ENCODE measurements at places on chromosomes 11 and 22.

- DNase-seq: no peak
These were observed 29.8 kb upstream of the DDX10 start for GRCh38 chr11:108635106-108635505.

GRCh38 chr11:113384551-113384950 lies 3.0 kb upstream of the ANKK1 start:
- DNase-seq: no peak

DNA sequence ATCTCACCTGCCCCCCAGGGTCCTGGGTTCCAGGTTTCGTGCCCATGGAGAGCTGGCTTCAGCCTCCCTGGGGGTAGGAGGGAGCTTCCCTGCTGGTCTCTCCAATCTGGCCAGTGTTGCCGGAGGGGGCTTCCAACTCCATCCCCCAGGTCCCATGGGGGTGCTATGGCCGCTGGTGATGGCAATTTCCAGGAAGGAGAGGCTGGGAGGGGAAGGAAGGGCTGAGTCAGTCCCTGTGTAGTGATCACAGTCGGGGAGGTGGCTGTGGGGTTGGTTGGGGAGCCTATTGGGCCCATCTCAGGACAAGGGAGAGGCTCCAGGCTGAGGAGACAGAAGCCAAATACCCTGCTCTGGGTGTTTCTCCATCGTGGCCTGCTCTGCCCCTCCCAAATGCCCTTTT lies 5.7 kb upstream of the CDC42EP2 start:
- no peak for DNase-seq

DNA sequence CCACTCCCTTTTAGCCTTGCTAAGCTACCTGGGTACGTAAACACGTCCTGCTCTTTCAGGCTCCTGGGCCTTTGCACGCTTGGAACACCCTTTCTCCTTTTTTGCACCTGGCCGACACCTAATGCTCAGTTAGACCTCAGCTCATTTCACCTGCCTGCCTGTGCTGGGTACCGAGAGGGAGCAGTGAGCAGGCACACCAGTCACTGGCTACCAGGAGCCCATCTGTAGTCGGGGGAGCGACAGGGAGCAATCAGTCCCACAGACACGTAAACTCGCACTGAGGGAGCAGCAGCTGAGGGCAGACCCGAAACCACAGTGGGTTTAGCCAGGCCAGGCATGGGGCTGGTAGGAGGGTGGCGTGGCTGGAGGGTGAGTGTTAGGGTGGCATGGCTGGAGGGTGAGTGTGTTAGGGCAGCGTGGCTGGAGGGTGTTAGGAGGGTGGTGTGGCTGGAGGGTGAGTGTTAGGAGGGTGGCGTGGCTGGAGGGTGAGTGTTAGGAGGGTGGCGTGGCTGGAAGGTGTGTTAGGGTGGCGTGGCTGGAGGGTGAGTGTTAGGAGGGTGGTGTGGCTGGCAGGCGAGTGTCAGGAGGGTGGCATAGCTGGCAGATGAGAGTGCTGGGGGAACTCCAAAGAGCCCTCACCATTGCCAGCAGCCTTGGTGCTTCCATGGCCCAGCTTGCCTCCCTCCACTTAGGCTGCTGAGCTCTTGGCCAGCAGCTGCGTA lies 6.4 kb upstream of the GTSE1 start:
- DNase-seq: no peak

- no peak for DNase-seq
These were observed 47.2 kb downstream of the CYTH4 start for GRCh38 chr22:37329238-37330140.

DNA sequence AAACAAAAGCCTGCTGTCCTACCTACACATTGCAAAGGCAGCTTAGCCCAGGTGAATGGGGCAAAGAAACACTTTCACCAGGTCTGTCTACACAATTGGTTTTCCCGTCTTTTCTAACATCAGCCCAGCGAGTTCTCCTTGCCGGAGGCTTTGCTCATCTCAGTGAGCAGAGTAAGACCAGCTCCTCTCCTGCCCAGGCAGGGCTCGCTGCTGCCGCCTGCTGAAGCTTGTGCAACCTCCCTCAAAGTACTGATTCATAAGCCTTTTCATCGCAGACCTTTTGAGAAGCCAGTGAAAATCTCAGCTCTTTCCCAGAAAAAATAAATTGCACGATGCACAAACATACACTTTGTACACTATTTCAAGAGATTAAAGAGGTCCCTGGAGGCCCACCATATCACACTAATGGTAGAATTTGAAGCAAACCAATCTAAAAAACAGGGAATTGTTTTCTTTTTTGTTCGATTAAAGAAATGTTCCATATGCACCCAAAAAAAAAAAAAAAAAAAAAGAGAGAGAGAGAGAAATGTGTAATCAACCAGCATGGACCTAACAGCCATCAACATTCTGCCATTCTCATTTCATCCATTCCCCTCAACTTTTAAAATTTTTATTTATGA lies 328.1 kb upstream of the MPPED2 start:
- no peak for DNase-seq

DNA sequence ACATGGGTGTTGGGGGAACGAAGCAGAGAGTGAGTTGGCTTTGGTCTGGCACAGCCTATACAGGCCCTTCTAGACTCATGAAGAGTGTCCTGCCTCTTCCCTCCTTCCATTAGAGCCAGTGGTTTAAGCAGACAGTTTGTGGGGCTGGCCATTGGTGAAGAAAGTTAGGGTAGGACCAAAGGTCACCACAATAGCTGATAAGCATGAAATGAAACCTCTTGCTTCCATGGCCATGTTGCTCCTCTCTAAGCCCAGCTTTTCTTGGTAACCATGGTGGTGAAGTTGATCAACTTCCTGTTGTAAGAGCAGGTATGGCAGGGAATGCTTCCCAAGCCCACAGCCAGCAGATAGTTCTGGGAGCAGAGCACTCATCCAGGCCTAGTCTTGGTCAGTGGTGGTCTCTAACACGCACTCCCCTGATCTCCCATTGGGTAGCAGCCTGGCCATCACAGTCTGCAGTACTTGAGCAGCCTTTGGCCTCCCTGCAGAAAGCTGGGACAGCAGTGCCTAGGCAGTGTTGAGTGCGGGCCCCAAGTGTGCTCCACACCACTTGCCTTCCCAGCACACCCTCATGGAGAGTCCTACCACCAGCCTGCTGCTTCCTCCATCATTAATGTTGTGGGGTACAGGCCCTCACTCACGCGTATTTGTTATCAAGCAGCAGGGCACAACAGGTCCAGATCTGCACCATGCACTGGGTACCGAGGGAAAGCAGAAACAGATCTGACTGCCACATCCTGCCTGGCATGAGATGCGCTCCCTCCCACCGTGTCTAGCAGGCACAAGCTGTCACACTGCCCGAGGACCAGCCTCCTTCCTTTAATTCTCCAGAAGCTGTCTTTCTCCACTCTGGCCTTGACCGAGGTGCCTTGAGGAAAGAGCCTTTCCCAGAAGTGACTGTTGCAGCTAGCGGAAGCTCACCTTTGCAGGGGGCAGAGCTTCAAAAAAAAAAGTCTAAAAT lies 65.8 kb upstream of the SUSD2 start:
- no peak for DNase-seq

DNA sequence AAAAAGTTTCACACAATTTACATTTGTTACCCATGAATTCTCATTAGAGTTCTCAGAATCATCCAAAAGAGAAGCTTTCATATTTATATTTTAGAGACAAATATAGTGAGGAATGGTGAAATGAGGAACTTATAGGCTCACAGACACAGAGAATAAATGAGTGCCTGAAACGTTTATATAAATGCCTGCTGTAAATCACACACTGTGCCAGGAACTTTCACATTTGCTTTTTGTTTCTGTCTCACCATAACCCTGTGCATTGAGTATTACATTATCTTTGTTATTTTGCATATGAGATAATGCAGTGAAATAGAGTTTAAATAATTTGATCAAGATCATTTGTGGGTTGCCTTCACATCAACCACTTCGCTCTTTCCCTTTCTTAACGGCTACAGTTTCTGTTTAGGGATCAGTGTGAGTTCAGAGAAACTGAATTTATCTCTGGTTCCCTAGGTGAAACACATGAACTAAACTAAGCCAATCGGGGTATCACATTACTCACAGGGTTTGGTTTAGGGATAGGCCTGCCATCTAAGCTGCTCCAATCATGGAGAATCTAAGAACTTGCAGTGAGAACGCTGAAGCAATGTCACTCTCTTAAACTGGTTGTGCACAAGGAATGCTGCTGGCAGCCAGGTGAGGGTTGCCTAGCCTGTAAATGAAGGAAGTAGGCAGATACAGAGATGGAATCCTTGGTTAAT lies 1339.2 kb upstream of the TENM4 start:
- DNase-seq: no peak

- no peak for DNase-seq
These were observed 15.6 kb downstream of the ARFGAP3 start for GRCh38 chr22:42841444-42841843.

All from activated naive CD4-positive, alpha-beta T cell treated with Interleukin-2 at 50 U/mL for 16 hours (primary cell).